ENCODE measurements at places on chromosomes 6 and 20.

DNA sequence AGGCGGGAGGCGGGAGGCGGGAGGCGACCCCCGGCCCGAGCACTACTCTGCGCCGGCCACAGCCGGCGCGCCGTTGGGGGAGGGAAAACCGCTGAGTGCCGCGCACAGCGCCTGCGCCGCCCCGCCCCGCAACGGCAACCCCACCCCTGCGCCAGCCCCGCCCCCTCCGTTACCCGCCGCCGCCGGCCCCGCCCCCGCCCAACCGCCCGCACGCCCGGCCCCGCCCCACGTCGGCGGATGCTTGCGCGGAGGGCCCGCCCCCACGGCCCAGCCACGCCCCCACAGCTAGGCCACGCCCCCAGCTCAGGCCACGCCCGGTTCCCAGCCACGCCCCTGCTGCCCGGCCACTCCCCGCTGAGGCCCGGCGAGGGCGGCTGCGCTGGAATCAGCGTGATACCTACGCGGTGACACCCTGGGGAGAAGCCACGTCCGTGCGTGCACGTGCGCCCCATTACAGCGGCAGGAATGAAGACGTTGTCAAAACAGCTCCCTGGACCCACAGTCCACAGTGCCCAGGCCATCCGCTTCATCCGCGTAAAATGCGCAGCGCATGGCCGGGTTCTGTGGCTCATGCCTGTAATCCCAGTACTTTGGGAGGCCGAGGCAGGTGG lies at the start of gene TCFL5:
Gene TCFL5, minus strand, starts transcription at position 97 of the 611 bp plus-strand sequence. CDS start 152 bp downstream, outside the sequence.
- DNase-seq: peak; percentile 82

DNA sequence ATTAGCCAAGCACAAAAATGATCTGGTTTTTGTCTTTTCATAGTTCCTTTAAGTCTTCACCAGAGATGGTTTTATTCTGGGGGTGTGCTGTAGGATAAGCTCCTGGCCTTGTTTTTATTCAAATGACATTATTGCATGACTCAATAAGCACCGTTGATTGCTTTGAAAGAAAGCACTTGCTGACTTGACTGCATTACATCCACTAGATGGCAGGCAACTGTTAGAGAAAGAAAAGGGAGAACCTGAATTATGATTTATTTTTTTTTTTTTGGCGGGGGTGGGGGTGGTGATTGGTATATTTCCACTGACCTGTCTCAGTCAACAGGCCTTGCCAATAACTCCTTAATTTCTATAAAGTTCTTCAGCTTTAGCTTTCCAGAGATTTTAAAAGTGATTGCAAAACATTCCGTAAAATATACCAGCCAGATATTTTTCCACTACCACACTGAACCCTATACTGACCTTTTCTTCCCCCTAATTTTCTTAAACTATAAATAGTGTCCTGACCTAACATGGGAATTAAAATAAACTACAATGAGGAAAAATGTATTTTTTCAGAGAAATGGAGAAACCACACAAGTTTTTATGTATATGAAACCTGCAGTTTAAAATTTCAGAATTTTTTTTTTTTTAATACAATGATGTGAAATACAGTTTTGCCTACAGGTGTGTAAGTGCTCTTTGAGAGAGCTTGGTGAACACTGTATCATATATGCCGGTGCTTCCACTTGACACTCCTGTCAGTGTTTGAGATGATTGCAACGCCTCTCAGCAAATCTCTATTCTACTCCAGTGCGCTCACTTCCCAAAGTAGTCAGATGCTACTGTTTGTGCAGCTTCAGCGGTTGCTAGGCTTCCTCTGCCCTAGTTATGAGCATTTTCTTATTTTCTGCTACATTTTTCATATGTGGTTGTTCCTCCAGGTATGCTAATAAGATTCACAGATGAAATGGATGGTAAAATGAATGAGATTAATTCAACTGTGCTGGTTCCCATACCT lies 274.3 kb downstream of the CD109 start:
- DNase-seq: peak; percentile 40

- no peak for DNase-seq
Observed at GRCh38 chr6:23826572-23826971, 299.4 kb upstream of the NRSN1 start.

- DNase-seq: peak; percentile 100
Observed at GRCh38 chr20:64001607-64002011, 20.7 kb downstream of the PRPF6 start.

- DNase-seq: peak; percentile 85
Observed at GRCh38 chr6:128519132-128519930, 1.1 kb downstream of the PTPRK start.

DNA sequence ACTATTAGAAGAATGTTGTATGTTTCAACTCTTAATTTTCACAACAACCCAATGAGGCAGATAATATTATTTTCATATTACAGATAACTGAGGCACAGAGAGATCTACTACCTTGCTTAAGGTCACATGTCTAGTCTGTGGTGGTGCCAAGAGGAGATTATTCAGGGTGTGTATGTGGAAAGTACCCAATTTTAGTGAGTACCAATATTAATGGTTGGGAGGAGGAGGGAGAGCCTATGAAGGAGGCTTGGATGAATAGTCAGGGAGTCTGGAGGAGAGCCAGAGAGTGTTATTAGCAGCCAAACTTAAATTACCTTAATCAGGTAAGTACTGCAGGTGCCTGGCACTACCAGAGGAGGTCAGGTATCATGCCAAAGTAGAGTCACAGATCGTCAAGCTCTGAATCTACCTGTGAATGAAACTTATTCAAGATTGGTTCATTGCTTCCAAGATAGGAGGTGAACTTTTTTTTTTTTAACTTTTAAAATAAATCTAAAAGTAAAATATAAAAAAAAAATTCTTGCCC lies 10.9 kb upstream of the CALHM6 start:
- DNase-seq: no peak

DNA sequence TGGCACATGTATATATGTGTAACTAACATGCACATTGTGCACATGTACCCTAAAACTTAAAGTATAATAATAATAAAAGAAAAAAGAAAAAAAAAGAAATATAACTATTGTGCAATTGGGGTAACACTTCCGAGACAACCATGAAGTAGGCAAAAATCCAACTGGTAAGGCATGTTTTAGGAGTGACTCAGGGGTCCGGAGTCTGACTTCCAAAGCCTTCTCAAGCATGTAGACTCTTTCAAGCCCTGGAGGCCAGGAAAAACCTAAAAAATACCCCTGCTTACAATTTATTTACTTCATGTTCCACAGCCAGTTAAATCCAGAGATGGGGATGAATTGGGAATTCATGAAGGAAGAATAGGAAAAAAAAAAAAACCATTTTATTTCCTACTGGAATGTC lies 161.3 kb upstream of the PHACTR1 start:
- no peak for DNase-seq

All from NCI-H2171 treated with DMSO at 0.1 percent for 48 hours (cell line).